Activated CD4-positive, alpha-beta T cell treated with anti-CD3 and anti-CD28 coated beads, Interleukin-2, amount 10 ng/mL, durations not matched to agents 7 days and 5 days (primary cell): ENCODE measurements at places on chromosomes 12 and 14. TPM values are rescaled to one million over a fixed set of nuclear protein-coding genes. Genes with fewer than 3 reads are reported as not detected.

- H3K27me3 ChIP-seq, result peaks cover 3% of the 10 kb centered on the region
- no peak overlapping the region for H3K4me3 ChIP-seq
- H3K36me3 ChIP-seq, result no peaks in the 10 kb centered on the region
- H3K27ac ChIP-seq, result no peak overlapping the region
- DNase-seq, result no peak
These were observed 52.2 kb upstream of the BICDL1 start for GRCh38 chr12:119936705-119937311.

DNA sequence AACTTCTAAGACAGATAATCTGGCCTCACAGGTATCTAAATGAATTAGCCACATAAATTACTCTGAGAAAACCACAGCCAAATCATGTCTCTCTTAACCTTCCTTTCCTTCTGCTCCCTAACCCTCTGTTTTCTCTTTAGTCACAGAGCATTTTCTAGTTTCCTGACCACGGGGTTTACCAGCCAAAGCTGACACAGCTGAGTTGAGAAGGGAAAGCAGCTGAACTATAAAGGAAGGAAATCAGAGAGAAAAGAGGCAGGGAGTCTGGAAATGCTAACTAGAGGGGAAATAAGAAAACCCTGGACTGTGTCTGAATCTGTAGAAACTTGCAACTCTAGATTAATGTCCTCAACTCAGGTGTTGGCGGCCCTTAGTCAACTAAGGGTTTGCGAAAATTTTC is 24.4 kb downstream of the ANKS1B start:
- no peak overlapping the region for H3K4me3 ChIP-seq
- no peaks in the 10 kb centered on the region for H3K27me3 ChIP-seq
- H3K27ac ChIP-seq, result no peak overlapping the region
- H3K36me3 ChIP-seq, result no peaks in the 10 kb centered on the region
- no peak for DNase-seq
- H3K4me1 ChIP-seq, result no peaks in the 10 kb centered on the region

GRCh38 chr14:45253754-45254310 is 830 bp upstream of the MIS18BP1 start:
- H3K4me3 ChIP-seq, result peak overlapping the region; percentile 87
- peaks cover 28% of the 10 kb centered on the region for H3K4me1 ChIP-seq
- peaks cover 9% of the 10 kb centered on the region for H3K27me3 ChIP-seq
- peak overlapping the region; percentile 98 for H3K27ac ChIP-seq
- peaks cover 24% of the 10 kb centered on the region for H3K36me3 ChIP-seq

GRCh38 chr12:5248230-5248629 is 183.7 kb upstream of the NTF3 start:
- no peak overlapping the region for H3K27ac ChIP-seq
- H3K4me3 ChIP-seq, result no peak overlapping the region
- no peaks in the 10 kb centered on the region for H3K36me3 ChIP-seq
- peaks cover 1% of the 10 kb centered on the region for H3K27me3 ChIP-seq

DNA sequence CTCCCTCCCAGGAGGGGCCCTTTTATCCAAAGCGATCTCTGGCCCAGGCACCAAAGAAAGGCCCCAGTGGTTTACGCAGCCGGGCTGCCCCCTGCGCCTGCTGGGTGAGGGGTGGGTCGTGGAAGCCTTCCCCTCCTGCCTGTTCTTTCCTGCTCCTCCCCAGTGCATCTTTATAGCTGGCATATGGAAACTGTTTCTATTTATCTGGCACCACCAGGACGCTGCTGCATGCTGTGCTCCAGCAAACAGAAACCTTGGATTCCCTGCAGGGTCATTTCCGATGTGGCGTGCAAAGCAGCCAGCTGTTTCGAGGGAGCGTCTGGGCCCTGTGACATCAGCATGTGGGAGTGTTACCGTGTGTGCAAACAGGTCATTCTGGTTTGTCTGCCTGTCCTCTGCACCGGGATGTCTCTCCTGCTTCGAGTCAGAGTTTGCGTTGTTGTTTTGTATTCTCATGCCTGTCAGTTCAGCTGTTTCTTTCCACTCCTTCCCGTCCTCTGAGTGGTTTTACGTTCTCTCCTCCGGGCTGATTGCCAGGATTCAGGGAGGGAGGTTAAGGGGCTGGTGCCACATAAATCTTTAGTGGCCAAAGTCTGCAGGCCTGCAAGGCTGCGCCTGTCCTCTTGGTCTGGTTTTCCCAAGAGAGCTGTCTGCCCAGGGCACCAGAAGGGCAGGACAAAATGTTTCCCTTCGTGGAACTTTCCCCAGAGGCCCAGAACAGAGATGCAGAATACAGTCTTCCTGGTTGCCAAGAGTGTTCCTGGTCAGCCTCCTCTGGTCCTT is 24.6 kb downstream of the TPCN1 start:
- H3K4me3 ChIP-seq, result no peak overlapping the region
- H3K27ac ChIP-seq, result no peak overlapping the region
- H3K4me1 ChIP-seq, result no peaks in the 10 kb centered on the region
- no peaks in the 10 kb centered on the region for H3K27me3 ChIP-seq

DNA sequence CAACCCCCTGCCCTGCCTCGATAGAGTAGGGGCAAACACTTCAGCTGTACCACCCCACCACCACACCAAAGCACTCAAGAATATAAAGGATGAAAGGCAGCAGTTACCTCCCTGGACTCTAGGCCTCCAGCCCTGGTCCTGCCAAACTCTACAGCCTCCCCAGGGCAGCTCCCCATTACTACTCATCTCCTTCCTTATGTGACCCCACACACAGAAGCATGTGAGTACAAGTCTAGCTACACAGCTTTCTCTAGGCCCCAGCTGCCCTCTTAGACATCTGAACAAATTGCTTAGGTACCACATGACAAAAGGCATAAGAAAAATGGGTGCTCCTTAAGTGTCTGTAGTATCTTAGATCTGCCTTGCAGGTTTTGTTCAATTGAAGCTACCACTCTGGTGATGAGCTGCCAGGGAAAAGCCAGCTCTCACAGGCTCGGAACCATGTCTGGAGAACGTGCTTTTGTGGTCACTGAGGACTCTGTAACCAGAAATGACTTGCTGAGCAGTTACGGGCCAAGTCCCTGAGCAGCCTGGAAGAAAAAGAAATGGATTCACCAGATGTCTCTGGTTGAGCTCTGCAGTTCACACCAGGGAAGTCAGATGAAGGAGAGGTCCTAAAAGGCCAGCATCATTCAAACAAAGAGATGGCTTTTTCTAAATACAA is 32.8 kb downstream of the FMNL3 start:
- peaks cover 5% of the 10 kb centered on the region for H3K36me3 ChIP-seq
- no peaks in the 10 kb centered on the region for H3K27me3 ChIP-seq
- H3K27ac ChIP-seq, result peak overlapping the region; percentile 81
- H3K4me3 ChIP-seq, result no peak overlapping the region
- no peak for DNase-seq

BEST3 gene
- not detected for total RNA-seq

DNA sequence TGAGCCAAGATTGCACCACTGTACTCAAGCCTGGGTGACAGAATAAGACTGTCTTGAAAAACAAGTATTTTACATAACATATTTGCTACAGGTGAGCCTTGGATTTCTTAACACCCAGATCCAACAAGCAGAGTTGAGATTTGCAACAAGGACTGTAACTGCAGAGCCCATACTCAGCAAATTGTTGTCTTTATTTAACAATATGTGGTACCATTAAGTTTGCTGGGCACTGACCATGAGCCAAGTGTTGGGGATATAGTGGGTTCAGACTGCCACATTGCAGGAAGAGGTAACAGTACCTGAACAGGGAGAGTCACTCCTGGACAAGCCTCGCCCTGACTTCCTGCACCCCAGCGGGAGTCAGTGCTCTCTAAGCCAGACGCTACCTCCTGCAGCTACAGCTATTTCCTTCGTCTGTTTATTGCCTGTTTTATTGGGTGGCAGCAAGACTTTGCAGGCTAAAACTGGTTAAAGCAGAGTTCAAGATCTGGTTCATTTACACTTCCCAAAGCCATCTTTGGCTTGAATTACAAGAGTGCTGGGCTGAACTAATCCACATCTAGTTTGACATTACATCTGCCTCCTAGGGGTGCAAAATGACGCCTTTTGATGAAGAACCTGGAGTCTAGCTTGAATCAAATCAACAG is 12.5 kb downstream of the AHSA1 start:
- H3K4me3 ChIP-seq, result no peak overlapping the region
- no peaks in the 10 kb centered on the region for H3K4me1 ChIP-seq
- peaks cover 30% of the 10 kb centered on the region for H3K36me3 ChIP-seq
- H3K27me3 ChIP-seq, result peaks cover 5% of the 10 kb centered on the region
- H3K27ac ChIP-seq, result no peak overlapping the region
- DNase-seq, result no peak

DNA sequence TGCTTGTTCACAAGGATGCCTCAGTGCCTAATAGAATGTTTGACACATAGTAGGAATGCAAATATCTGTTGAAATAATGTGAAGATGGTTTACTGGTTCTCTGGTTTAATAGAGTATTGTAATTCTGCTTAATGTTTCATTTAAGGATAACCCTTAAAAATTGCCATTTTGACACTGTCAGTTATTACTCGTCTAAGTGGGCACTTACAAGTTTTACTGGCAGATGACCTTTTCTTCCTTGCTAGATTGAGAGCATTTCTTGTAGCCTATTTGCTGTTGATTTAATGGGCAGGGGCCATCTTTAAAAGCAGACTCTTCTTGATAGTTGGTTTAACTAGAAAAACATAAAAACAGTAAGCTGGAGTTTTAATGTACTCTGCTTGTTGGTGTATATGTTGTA is 1.9 kb downstream of the TMEM263 start:
- no peak for DNase-seq
- H3K4me1 ChIP-seq, result peaks cover 29% of the 10 kb centered on the region
- peak overlapping the region; percentile 96 for H3K4me3 ChIP-seq
- H3K36me3 ChIP-seq, result peaks cover 5% of the 10 kb centered on the region
- no peaks in the 10 kb centered on the region for H3K27me3 ChIP-seq

DNA sequence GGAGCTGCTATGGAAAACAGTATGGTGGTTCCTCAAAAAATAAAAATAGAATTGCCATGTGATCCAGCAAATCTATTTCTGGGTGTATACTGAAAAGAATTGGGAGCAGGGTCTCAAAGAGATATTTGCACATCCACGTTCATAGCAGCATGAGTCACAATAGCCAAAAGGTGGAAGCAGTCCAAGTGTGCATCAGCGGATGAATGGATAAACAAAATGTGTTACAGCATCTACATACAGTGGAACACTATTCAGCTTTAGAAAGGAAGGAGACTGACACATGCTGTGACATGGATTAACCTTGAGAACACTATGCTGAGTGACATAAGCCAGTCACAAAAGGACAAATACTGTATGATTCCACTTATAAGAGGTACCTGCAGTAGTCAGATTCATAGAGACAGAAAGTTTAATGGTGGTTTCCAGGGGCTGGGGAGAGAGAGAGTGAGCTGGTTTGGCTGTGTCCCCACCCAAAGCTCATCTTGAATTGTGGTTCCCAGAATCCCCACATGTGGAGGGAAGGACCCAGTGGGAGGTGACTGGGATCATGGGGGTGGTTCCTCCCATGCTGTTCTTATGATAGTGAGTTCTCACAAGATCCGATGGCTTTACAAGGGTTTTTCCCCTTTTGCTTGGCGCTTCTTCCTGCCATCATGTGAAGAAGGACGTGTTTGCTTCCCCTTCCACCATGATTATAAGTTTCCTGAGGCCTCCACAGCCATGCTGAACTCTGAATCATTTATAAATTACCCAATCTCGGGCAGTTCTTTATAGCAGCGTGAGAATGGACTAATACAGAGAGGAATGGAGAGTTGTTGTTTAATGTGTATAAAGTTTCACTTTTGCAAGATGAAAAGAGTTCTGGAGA is 17.6 kb upstream of the TBC1D30 start:
- no peaks in the 10 kb centered on the region for H3K36me3 ChIP-seq
- peaks cover 48% of the 10 kb centered on the region for H3K27me3 ChIP-seq
- no peak overlapping the region for H3K4me3 ChIP-seq

- DNase-seq, result no peak
- no peak overlapping the region for H3K4me3 ChIP-seq
- H3K27me3 ChIP-seq, result peaks cover 17% of the 10 kb centered on the region
- no peaks in the 10 kb centered on the region for H3K4me1 ChIP-seq
- no peaks in the 10 kb centered on the region for H3K36me3 ChIP-seq
These were observed 44.4 kb downstream of the PLEKHD1 start for GRCh38 chr14:69528930-69529329.

DNA sequence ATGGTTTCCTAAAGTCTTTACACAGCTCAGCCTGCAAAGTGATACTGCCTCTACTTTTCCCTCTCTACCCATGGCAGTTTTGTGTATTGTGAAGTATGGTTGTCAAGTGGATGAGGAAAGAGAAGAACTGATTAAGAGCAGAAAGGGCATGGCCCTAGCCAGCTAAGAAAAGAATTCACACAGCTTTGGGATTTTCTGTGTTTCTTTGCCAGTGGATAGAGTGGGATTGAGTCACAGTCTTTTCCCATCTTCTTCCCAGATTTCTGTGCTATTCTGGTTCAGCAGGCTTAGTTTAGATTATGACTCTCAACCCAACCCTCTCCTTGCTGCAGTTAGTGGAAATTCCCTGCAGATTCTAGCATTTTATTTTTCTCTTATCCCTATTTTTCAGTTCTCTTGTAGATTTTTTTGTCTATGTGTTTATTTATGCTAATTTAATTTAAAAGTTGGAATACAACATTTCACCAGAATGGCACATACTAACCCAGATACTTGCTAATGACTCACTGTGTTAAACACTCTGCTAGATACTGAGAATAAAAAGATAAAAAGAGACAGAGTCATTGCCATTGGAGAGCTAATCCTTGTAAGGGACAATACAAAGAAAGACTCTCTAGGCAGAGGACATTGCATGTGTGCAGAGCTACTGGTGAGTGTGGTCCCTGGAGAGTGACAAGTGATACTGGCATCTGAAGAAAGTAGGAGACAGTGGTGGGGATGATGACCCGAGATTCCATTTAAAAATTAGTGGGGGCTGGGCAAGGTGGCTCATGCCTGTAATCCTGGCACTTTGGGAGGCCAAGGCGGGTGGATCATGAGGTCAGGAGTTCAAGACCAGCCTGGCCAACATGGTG is 106.3 kb downstream of the ST8SIA1 start:
- H3K4me1 ChIP-seq, result peaks cover 2% of the 10 kb centered on the region
- H3K27ac ChIP-seq, result no peak overlapping the region
- no peaks in the 10 kb centered on the region for H3K36me3 ChIP-seq
- no peak overlapping the region for H3K4me3 ChIP-seq

GRCh38 chr14:100841761-100842403 is 16.0 kb downstream of the MEG3 start:
- no peaks in the 10 kb centered on the region for H3K4me1 ChIP-seq
- no peak overlapping the region for H3K4me3 ChIP-seq
- H3K36me3 ChIP-seq, result no peaks in the 10 kb centered on the region
- no peaks in the 10 kb centered on the region for H3K27me3 ChIP-seq
- H3K27ac ChIP-seq, result no peak overlapping the region

DNA sequence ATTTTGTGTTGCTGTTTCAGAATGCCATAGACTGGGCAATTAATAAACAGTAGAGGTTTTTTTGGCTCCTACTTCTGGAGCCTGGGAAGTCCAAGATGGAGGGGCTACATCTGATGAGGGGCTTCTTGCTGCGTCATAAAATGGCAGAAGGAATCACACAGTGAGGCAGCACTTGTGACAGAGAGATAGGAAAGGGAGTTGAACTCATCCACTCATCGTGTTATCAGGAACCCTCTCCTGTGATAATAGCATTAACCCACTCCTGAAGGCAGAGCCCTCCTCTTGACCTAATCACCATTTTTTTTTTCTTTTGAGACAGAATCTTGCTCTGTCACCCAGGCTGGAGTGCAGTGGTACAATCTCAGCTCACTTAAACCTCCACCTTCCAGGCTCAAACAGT is 9.7 kb downstream of the TDG start:
- H3K4me3 ChIP-seq, result no peak overlapping the region
- no peak for DNase-seq
- peaks cover 31% of the 10 kb centered on the region for H3K36me3 ChIP-seq
- H3K27ac ChIP-seq, result peak overlapping the region; percentile 41
- no peaks in the 10 kb centered on the region for H3K27me3 ChIP-seq

B4GALNT3 gene
- total RNA-seq, result 7.0 TPM
